ENCODE measurements at places on chromosomes 7 and 10. TPM values are rescaled to one million over a fixed set of nuclear protein-coding genes. Genes with fewer than 3 reads are reported as not detected.

NKX2-3 gene
- not detected for total RNA-seq

PILRA gene
- not detected for total RNA-seq

DUSP5 gene
- total RNA-seq, result 8.7 TPM

ZPBP gene
- not detected for total RNA-seq

ANKRD1 gene
- not detected for total RNA-seq

RBM48 gene
- 10.9 TPM for total RNA-seq

IFIT1B gene
- not detected for total RNA-seq

SORCS1 gene
- total RNA-seq, result 7.3 TPM

All from melanocyte of skin (primary cell).